ENCODE measurements at places on chromosomes 16 and 17. TPM values are rescaled to one million over a fixed set of nuclear protein-coding genes. Genes with fewer than 3 reads are reported as not detected.

Gene TMC5
- total RNA-seq, result not detected

Gene CD300LB
- total RNA-seq, result not detected

Gene TBC1D3D
- total RNA-seq, result not detected

Gene BAIAP3
- total RNA-seq, result 0.67 TPM

Gene SMCR8
- total RNA-seq, result 24.4 TPM

Gene TP53TG3B
- not detected for total RNA-seq

Gene PCGF2
- total RNA-seq, result 5.8 TPM

Gene ZNF423
- 8.6 TPM for total RNA-seq

Gene CEP95
- 18.6 TPM for total RNA-seq

Gene GRIN2A
- total RNA-seq, result not detected

Gene SEPTIN1
- total RNA-seq, result not detected

Gene ALOX12
- total RNA-seq, result not detected

Gene TANC2
- total RNA-seq, result 36.3 TPM

Gene SPECC1
- 1.6 TPM for total RNA-seq

Gene GSG1L
- under 0.01 TPM for total RNA-seq

Gene TP53
- 144 TPM for total RNA-seq

Gene AATK
- 3.1 TPM for total RNA-seq

Gene RDM1
- total RNA-seq, result not detected

Gene OR4D1
- not detected for total RNA-seq

Gene KAT2A
- 15.5 TPM for total RNA-seq

Measured in vein endothelial cell (primary cell).